WTC11 (cell line): ENCODE measurements at places on chromosomes 1 and 21.

GRCh38 chr1:192669174-192669573 is 33.2 kb downstream of the RGS13 start:
- no peak overlapping the region for H3K27ac ChIP-seq
- DNase-seq: no peak
- H3K36me3 ChIP-seq: no peaks in the 10 kb centered on the region
- H3K27me3 ChIP-seq: no peaks in the 10 kb centered on the region; the same call in 1 of the 2 replicates
- no peak overlapping the region for H3K4me3 ChIP-seq

GRCh38 chr21:44017601-44018000 is 5.5 kb downstream of the TRAPPC10 start:
- peak overlapping the region; percentile 67; the same call in 1 of the 2 replicates for H3K27ac ChIP-seq
- no peak overlapping the region for H3K4me3 ChIP-seq
- H3K27me3 ChIP-seq: no peaks in the 10 kb centered on the region
- H3K4me1 ChIP-seq: peaks cover 26% of the 10 kb centered on the region
- no peaks in the 10 kb centered on the region for H3K36me3 ChIP-seq
- DNase-seq: no peak

DNA sequence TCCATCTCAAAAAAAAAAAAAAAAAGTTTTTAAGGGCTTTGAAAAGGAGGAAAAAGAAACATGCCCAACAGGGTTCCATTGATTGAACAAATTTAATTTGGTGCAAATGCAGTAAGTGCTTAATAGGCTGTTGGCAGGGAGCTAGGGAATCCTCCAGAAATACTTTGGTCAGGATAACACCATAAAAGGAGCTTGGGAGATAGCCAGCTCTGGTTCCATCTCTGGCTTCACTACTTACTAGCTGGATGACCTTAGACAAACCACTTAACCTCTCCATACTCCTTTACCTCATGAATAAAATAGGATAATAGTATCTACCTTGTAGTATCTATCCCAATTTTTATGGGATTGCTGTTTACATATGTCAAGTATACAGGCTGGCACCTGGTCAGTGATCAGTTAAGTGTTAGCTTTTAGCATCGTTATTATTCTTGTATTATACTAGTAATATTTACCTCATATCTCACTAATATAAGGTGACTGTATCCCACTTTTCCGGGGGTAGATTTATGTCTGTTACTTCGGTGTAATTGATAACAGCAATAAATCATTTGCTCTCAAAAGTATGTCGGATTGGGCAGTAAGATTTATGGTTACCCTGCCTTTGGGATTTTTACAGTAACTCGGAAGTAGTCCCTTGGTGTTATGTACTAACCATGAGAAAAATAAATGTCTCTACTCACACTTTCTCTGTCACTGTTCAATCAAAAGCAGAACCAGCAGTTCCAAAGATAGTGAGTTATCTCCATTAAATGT is 36.4 kb downstream of the BTG3 start:
- no peaks in the 10 kb centered on the region for H3K4me1 ChIP-seq
- H3K36me3 ChIP-seq: peaks cover 4% of the 10 kb centered on the region
- H3K27me3 ChIP-seq: no peaks in the 10 kb centered on the region
- H3K4me3 ChIP-seq: no peak overlapping the region
- DNase-seq: no peak

DNA sequence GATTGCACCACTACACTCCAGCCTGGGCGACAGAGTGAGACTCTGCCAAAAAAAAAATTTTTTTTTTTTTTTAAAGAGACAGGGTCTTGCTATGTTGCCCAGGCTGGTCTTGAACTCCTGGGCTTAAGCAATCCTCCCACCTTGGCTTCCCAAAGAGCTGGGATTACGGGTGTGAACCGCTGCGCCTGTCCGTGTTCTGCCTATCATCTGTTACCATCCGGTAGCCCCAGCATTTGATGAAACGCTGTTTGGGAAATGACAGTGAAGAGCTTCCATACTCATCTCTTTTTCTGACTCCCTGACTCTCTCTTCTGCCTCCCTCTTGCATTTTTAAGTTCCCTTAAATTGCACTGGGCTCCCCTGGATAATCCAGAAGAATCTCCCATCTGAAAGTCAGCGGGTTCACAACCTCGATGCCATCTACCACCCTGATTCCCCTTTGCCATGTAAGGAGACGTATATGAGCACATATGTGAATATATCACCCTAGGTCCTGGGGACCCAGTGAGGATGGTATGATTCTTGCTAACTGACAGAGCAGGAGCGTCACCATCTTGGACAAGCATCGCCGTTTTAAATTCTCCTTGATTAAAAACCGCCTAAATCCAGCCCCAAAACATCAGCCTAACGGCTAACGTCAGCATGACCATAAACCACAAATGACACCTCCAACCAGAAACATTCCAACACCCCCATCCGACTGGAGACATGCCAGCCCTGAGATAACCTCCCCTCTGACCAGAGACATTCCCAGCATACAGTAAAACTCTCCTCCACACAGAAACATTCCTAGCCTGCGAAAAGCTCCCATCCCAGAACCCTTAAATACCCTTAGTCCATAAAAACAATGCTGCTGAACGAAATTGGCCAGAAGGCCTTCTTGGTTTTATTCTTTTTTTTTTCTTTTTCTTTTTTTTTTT is 12.4 kb downstream of the TNFRSF8 start:
- no peak for DNase-seq
- no peaks in the 10 kb centered on the region; the same call in 1 of the 2 replicates for H3K27me3 ChIP-seq
- H3K27ac ChIP-seq: peak overlapping the region; percentile 72
- no peak overlapping the region for H3K4me3 ChIP-seq
- peaks cover 9% of the 10 kb centered on the region for H3K36me3 ChIP-seq

DNA sequence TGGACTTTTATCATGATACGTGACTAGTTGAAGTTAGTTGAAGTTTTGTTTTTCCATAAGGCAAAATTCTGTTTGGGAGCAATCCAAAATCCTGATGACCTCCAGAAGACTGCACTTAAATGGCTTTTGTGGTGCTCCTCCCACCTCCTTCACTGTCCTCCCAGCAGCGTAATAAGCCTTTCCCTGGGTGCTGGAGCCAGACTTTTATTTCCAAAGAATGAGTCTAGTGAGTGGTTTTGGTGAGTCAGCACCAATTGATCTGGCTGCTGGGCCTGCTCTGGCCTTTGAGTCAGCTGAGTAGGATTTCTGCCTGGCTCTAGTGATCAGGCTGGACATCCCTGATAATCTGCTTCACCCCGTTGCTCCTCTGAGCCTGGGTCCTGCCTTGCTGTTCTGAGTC is 21.7 kb upstream of the KCND3 start:
- H3K36me3 ChIP-seq: no peaks in the 10 kb centered on the region
- H3K4me3 ChIP-seq: no peak overlapping the region
- peaks cover 4% of the 10 kb centered on the region for H3K27me3 ChIP-seq
- peaks cover 23% of the 10 kb centered on the region for H3K4me1 ChIP-seq
- no peak for DNase-seq
